Lung (tissue), 17 donors: ENCODE measurements at places on chromosomes 2 and 18. TPM values are rescaled to one million over a fixed set of nuclear protein-coding genes. Genes with fewer than 3 reads are reported as not detected.

The DIPK1C gene
- not detected for total RNA-seq

The POMC gene
- total RNA-seq, result 3.7 TPM

The APOB gene
- total RNA-seq, result 0.28 TPM

The RFTN2 gene
- 3.2 TPM for total RNA-seq
